Activated CD4-positive, alpha-beta T cell treated with anti-CD3 and anti-CD28 coated beads, Interleukin-2, amount 50 U/mL, for 1 hour (primary cell): ENCODE measurements at places on chromosomes 5 and 9.

DNA sequence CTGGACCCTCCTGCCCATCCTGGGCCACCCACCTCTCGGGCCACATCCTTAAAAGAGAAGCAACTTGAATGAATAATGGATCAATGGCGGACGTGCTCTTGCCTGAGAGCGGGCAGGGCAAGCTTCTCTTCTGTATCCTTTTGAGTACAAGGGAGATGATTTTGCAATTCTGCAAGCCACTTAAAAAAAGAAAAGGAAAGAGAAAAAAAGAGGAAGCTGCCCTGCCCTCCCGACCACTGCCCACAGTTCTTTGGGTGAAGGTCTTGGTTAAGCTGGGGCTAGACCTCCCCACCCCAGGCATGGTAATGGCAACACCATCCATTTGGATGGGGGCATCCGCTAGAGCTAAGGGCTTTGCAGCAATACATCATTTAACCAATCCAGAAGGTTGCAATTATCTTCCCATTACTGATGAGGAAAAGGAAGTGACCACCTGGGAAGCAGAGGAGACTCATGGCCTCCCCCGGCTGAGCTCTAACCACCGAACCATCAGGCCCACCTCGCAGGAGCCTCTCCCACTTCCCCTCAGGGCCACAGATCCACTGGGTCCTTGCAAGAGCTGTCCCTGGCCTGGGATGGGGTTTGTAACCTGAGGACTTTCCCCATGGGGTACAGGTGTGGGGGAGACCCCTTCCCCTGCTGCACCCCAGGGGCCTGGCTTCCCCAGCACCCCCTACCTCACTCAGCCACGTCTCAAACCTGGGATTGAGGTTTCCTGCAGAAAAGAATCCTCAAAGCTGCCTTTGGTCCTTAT, 27.8 kb upstream of the LAMC3 start:
- DNase-seq: no peak

GRCh38 chr5:52789378-52789777, 1.7 kb downstream of the ITGA1 start:
- DNase-seq: no peak

GRCh38 chr9:87816036-87816435, 66.6 kb upstream of the SPATA31E1 start:
- DNase-seq: no peak

- DNase-seq: no peak
Measured at GRCh38 chr5:178624631-178625546, 2.0 kb downstream of the CLK4 start.

DNA sequence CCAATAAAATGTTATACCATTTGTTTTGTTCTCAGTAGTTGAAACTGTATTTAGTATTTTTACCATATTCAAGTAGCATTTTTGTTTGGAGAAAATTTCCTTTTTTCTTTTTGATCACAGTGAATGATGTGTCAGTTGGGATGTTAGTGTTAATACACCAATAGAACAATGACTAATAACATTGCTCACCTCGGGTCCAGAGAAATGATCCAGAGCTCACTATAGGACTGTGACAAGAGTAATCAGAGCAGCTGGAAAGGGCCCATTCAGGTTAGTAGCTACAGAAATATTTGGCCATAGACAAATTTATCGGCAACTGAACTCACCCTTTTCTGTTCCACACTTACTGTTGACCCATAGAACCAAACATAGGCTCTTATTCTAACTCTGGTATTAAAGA, 989.2 kb downstream of the TLE4 start:
- no peak for DNase-seq

DNA sequence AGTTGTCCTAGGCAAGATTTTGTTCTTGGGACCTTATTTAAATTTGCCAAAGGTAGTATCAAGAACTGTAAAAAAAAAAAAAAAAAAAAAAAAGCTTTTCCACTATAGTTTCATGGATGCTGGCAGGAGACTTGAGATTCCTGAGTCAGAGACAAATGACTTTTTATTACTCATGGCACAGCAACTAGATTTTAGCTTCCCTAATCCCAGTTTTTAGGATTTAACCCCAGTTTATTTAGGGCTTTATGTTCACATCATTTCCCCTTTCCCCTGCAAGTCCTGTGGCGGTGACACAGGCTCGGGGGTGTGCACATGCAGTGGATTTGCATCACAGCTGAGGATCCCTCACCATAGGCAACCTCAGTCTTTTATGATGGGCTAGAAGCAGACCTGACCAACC, 144.9 kb downstream of the GOLPH3 start:
- DNase-seq: no peak

DNA sequence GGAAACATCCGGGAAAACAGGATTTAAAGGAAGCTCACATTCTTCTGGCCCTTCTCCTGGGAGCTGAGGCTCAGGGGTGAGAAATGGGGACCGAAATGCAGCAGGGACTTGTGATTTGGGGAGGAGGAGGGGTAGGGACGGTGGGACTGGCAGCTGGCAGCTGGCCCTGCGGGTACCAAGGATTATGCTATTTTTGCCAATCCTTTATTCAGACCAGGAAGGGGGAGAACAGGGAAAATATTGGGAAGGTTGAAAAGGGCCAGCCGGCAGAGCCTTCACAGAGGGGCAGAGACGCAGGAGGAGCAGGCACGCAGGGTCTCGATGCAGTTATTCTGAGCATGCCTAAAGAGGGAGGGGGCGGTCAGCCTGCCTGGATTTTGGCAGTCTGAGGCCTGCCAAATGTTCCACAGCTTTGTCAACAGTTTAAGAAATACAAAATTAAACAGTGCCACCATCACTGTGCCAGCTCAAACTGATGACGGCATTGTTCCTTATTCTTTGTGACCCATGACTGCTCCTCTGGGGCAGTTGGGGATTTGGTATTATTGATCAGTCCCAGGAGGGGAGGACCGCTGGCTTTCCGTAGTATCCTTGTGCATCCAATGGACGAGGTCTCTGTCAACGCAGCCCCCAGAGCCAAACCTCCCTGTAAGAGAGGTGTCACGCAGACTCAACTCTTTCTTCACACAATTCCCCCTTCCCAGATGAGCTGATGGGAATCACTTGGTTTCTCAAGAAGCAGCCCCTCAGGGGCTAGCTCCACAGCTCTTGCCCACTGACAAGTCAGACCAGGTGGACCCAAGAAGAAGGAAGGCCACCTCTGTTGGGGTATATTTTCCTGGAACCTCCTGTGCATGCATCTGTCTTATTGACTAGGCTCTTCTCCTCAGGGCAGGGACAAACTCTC, 553.3 kb downstream of the BNC2 start:
- no peak for DNase-seq

DNA sequence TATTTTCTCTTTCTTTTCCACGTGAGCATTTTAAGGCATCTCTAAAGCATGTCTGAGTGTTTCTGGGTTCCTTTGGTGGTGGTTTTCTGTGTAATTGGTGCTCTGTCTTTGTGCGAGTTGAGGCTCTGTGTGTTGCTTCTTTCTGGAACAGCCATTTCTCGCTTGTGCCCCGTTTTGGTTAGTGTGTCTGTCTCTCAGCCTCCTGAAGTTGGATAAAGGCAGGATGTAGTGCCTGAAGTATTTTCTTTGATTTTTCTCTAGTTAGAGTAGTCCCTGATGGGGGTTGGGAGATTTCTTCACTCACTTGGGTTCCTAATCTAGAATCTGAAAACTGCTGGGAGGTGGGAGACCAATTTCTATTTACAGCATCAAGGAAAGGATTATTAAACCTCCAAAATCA, 129.7 kb upstream of the TMEM161B start:
- DNase-seq: no peak

DNA sequence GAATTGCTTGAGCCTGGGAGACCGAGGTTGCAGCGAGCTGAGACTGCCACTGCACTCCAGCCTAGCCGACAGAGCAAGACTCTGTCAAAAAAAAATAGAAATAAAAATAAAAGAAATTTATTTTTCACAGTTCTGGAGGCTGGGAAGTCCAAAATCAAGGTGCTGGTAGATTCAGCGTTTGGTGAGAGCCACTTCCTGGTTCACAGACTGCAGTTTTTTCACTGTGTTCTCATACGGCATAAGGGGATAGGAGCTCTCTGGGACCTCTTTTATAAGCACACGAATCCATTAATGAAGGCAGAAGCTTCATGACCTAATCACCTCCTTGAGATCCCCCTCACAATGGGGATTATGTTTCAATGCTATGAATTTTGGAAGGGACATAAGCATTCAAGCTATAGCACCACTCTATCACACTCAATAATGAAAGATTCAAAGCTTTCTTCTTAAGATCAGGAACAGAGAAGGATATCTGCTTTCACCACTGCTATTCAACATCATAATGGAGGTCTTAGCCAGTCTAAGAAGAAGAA, 5.3 kb downstream of the PJA2 start:
- DNase-seq: no peak

DNA sequence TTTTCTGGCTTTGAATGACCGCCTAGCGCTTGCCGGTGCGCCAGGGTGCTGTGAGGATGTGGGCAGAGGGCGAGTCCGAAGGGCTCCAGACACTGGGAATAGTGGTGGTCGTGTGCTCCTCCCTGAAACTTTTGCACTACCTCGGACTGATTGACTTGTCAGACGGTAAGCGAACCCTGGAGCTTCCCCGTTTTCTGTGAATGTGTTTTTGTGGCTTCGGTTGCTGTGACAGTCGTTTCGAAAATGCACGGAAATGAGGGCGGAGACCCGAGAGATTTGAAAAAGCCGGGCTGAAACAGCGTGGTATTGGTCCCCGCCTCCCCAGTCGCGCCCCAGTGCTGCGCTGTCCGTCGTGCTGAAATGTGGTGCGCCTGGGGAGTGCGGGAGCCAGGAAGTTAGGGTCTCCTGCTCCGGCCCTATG, 102.5 kb upstream of the GABRP start:
- DNase-seq: no peak

- no peak for DNase-seq
Measured at GRCh38 chr9:109910671-109911518, 130.9 kb downstream of the PALM2AKAP2 start.

GRCh38 chr5:39566891-39567290, 142.1 kb upstream of the DAB2 start:
- no peak for DNase-seq

GRCh38 chr5:172150514-172151425, 37.3 kb downstream of the STK10 start:
- no peak for DNase-seq

DNA sequence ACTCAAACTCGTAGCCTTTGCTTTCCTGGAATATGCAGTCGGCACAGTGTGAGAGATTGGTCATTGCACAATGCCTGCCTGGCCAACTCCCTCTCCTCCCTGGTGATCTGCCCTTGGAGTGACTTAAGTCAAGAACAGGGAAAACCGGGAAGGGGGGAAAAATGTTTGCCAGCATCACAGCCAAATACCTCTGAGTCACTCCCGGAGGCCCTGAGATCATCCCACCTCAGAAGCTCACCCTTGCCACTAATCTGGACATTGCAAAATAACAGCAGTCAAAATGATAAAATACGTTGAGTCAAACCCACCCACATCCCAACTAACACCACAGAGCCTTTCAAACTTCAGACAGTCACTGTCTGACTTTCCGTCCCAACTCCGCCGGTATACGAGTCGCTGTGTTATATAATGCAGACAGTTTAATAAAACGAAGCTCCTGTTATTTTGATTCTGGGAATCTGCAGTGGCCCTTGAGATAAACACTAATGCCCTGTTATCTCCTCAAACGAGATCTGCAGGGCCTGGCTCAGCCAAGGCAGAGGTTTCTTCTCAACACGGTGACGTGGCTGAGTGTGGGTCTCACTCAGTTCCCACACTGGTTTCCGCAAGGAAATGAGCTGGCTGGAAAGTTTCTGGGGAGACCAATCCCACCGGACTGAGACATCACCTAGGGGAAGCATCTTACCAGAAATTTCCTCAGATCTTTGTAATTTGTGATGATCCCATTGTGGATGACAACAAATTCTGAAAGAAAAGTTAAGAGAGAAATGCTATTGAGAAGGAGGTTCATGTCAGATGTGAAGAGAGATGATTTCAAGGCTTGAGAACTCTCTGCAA, 22.1 kb downstream of the GFPT2 start:
- DNase-seq: no peak
